ENCODE measurements at places on chromosomes 4 and X.

DNA sequence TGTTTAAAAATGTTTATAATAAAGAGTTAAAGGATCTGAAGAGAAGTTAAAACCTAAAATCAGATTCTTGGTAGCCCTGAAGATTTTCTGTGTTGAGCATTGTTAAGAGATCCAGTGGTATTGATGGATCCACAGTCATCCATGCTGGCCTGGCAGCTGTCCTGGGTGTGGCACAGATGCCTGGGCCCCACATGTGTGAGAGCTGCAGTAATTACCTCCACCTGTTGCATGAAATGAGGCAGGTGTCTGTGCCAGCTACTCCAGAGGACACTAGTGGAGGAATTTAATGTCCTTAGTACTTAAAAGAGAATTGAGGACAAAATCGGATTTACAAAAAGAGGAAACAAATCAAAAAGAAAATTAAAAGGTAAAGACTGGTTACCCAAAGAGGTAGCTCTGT, 44.0 kb downstream of the MGST2 start:
- no peak for DNase-seq

DNA sequence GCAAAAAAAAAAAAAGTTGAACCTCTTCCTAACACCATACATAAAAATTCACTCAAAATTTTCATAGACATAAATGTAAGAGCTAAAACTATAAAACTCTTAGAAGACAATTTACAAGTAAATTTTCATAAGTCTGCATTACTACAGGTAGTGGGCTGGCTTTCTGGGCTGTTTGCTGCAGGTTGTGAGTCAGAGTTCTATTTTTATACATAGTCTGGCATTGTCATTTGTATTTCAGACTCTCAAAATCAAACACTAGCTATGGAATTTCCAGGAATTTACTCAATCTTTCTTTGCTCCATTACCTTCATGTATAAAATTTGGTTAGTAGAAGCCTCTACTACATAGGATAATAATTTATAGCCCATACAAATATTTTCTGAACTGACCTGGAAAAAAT, 227.2 kb downstream of the COX18 start:
- no peak for DNase-seq

DNA sequence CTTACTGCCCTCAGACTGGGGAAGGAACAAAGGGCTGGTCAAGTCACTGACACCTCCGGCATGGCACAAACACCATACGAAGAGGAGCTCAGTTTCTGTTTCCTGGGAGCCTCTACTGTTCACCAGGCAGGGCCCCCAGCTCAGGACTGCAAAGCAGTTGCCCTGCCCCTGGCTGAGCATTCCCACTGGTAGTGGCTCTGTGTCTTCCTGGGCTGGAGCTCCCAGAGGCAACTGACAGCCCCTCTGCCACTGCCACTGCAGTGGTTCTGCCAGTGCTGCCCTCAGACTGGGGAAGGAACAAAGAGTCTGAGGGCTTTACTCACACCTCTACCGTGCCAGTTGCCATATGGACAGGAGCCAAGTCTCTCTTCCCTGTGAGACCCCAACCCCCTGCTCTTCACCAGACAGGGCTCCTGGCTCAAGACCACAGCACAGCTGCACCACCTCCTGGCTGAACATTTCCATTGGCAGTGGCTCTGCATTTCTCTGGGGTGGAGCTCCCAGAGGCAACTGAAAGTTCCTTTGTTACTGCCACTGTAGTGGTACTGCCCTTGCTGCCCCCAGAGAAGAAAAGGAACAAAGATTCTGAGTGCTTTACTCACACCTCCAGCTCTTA, 67.9 kb downstream of the SMARCA5 start:
- no peak for DNase-seq

DNA sequence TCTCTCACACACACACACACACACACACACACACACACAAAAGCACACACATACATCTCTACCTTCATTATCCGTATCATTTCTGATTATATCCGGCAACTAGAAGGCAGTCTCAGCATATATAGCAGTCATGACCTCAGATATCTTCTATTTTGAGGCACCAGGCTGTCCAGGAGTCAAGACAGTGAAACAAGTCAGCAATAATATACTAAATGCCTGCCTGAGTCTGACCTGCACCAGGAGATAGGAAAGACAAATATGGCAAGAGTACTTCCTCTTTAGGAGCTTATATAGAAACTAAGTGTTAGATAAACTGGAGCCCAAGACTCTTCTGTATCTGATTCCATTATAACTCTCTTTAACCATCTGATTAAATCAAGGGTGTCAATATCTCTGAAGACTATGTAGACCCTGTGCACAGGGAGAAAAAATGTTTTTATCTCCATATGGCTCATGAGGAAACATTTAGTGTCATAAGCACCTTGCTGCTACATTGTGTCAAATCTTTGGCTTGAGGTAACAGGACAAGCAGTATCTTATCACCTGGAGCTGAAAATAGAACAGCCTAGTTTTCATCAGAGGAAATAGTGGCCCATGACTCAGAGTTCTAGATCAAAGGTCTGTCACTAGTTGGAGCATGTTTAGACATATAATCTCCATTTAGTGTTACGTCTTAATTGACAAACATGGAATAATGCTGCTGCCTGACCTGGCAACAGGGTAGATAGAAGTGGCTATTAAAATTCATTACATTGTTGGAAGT, 27.0 kb upstream of the FAM47B start:
- DNase-seq: peak; percentile 18

DNA sequence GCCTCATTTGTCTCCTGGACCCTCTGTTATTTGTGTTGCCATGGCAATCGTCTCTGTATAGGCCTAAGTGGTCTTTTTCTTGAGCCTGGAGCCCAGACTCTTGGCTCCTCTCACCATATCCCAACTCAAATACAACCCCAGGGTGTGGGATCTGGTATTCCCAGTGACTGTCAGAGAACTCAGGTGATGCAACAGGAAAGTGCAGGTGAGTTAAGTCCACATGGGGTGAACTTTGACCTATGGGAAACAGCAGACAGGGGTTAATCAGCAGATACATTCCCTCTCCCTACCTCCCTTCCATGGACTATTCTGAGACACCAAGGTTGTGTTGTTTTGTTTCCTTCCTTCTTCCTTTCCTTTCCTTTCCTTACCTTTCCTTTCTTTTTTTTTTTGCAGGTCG, 130.9 kb upstream of the RPS6KA3 start:
- DNase-seq: no peak

All from OCI-M1 (cell line).